Mesenteric fat pad (tissue), 1 donor: ENCODE measurements at places on chromosomes 7 and 10. TPM values are rescaled to one million over a fixed set of nuclear protein-coding genes. Genes with fewer than 3 reads are reported as not detected.

DNA sequence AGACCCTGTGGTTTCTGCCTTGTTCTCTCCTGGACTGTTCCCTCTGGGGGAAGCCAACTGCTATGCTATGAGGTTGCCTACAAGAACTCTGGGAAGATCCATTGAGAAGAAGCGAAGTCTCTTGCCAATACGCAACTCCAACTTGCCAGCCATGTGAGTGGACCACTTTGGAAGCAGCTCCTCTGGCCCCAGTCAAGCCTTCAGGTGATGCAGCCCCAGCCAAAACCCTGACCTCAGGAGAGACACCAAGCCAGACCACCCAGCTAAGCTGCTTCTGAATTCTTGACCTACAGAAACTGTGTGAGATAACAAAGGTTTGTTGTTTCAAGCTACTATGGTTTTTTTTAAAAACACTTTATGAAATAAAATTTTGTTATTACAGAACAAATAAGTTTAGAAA, 20.2 kb upstream of the MYL7 start:
- DNase-seq = peak; percentile 72

GRCh38 chr7:153397459-153397858, 637.9 kb downstream of the ACTR3B start:
- no peak for DNase-seq

GRCh38 chr7:151845412-151846205, 31.3 kb downstream of the PRKAG2 start:
- no peak for DNase-seq

GRCh38 chr7:81692146-81692905, 77.5 kb downstream of the HGF start:
- no peak for DNase-seq

DNA sequence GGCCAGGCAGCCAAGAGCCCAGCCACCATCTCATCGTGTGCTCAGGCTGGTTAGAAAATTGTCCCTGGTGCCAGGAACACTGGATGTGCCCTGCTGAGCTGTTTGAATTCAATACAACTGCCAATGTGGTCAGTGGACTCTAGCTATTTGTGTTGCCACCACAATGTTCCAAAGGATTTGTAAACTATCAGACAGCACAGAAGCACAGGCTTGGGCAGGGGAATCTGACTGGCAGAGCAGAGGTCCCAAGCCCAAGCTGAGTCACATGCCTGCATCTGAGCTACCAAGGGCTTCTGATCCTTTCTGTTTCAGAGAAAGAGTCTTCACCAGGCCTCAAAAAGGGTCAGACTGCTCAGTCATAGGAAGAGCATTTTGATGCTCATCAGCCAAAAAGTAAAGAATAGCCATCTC, 232.1 kb upstream of the SEMA3C start:
- DNase-seq = no peak

DNA sequence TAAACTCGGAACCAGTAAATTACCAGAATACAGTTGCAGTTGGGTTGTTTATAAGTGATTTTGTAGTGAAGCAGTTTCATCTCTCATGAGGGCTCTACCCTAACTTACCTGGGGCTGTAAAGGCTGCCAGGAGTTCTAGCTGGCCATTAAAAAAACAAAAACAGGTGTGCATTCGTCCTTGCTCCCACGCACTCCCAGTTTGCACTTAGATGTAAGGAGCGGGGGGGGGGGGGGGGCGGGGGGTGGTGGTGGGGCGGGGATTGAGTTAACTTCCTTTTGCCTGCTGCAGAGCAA, 2.3 kb upstream of the PFKFB3 start:
- no peak for DNase-seq

GRCh38 chr10:117609095-117609795, 66.7 kb downstream of the EMX2 start:
- DNase-seq = no peak

DNA sequence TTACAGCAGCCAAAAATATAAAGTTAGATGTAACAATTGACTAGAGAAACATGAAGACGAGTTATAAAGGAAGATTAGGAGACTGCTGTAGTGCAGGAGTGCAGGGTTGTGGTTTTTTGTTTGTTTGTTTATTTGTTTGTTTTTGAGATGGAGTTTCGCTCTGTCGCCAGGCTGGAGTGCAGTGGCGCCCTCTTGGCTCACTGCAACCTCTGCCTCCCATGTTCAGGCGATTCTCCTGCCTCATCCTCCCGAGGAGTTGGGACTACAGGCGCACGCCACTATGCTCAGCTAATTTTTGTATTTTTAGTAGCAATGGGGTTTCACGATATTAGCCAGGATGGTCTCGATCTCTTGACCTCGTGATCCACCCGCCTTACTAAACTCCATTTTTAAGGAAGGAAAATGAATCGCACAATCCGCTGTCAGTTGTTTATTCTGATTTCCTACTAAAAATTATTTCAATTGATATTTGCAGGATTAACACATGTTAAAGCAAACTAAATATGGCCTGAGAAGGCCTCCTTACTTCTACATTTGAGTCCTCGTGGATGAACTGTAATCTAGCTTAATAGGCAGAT, 233.3 kb downstream of the NSUN6 start:
- DNase-seq = no peak

DNA sequence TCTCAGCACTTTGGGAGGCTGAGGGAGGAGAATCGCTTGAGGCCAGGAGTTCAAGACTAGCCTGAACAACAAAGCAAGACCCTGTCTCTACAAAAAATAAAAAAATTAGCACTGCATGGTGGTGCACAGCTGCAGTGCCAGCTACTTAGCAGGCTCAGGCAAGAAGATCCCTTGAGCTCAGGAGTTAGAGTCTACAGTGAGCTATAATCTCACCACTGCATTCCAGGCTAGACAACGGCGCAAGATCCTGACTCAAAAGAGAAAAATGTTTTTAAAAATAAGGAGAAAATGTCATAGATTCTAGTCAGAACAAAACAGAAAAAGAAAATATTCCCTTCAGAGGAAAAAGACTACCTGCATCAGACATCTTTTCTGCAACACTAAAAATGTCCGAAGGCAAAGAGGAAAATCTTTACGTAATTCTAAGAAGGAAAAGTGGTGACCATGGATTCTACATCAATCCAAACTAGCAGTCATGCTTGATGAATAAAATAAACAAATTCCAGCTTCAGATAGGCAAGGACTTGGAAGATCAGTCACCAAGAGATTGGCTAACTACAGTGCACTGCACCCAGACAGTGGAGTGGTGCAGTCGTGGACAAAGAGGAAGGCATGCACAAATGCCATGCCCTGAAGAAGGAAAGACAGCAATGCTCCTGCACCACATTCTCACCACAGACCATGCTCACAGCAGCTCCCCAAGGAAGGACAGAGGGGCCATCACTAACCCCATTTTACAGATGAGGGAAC, 54.3 kb downstream of the ERCC6 start:
- no peak for DNase-seq

DNA sequence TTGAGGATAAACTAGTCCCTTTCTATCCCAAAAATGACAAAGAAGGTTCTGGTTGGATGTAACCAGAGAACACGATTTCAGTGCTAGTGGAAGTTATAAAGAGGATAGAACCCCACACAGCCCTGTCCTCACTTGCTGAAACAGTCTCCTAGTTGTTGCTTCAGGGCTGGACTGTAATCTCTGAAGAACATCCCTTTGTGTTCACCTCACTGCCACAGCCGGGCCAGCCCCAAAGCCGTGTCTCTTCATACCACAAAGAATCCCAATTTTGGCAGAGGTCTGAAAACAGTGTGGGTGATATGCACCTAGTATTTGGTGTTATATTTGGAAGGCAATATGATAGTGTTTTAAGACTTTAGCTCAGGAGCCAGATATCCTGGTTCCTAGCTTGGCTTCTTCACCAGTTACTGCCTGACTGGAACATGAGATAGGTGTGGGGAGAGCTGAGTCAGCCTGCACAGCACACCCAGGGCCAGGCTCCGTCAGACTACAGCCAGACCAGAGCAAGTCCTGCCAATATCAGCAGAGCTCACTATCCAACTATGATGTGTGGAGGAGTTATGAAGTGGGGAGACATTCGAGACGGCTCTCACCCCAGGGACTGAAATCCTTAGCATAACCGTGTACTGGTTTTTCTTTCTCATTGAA, 21.2 kb downstream of the CYP3A4 start:
- no peak for DNase-seq

DNA sequence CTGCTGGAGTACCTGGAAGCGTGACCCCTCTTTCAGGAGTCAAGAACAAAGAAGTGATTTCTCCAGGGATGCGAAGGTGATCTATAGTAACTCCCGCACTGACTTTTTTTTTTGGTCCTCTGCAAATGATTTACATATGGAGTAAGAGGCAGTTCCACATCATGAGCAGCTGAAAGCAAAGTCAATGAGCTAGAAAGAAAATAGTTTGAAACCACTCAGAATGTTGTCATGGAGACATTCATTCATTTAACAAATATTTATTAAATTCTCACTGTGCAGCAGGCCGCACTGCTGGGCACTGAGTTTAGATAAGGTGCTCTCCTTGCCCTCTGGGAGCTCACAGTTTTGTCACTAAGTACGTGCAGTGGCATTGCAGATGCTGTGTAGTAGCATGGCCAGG, 206.7 kb downstream of the CAMK1D start:
- DNase-seq = no peak

DNA sequence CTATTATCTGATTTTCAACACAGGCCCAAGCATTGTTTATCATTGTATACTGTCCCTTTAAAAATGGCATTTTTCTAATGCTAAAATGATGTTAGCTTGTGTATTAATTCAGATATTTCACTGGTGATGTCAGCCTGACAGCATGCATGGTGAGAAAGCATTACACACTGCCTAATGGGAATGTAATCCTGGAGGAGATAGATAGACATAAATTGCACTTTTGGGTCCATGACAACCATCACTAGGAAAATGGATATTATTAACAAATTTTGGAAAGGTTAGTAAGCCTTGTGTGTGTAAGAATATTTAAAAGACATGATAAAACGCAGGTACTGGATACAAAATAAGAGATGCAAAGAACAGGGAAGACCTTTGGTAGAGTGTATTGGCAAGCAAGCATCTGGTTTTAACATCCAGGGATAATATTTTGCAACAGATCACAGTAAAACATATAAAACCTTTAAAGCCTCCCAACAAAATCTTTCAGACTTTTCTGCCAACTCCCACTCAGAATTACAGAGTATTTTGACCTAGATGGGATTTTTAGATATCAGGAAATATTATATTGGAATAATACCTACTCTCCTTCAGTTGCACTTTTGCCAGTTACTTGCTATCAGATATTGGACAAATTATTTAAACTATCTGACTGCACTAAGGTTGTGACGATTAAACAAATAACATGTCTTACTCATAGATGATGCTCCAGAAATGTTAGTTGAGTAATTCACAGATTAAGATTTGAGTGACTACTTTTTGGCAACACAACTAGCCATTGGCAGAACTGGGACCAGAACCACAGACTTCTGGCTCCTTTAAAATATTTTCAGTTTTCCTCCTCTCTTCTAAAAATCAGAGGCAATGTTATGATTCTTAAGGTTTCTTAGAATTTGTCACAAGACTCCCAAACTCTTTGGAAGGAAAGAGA, 291.6 kb upstream of the SEMA3C start:
- DNase-seq = no peak

DNA sequence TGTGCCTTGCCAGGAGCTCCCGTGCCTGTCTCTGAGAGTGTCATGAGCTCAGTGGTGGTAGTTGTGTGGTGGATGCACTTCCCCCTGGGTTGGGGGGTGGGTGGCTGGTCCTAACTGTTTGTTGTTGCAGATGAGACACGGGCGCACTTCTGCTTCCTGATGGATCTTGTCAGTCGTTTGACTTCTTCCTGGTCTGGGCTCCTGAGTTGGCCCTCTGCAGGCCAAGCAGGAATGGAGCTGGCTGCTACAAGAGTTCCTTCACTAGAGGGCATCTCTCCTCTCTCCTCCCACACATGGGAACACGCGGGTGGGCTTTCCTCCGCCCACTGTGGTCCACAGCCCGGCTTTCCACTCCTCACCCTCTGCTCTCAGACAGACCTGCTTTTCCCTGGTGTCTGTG, 82.0 kb downstream of the BMS1 start:
- no peak for DNase-seq

GRCh38 chr7:104903846-104904245, 110.2 kb upstream of the KMT2E start:
- DNase-seq = no peak

DNA sequence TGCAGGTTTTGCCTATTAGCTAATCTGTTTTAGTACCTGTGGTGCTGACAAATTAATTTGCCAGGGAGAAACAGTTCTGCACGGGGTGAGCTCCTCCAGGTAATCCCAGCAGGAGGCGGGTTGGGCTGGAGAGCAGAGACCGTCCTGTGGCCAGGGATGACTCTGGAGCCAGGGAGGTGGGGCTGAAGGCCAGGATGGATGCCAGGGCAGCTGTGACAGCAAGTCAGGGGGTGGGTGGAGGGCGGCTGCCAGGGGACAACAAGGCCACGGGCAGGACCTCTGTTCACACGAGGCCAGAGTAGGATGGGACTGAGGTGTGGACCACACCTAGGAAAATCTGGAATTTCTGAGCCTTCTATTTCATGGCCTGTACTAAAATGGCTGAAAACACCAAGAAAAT, 48.9 kb downstream of the C10orf143 start:
- no peak for DNase-seq

DNA sequence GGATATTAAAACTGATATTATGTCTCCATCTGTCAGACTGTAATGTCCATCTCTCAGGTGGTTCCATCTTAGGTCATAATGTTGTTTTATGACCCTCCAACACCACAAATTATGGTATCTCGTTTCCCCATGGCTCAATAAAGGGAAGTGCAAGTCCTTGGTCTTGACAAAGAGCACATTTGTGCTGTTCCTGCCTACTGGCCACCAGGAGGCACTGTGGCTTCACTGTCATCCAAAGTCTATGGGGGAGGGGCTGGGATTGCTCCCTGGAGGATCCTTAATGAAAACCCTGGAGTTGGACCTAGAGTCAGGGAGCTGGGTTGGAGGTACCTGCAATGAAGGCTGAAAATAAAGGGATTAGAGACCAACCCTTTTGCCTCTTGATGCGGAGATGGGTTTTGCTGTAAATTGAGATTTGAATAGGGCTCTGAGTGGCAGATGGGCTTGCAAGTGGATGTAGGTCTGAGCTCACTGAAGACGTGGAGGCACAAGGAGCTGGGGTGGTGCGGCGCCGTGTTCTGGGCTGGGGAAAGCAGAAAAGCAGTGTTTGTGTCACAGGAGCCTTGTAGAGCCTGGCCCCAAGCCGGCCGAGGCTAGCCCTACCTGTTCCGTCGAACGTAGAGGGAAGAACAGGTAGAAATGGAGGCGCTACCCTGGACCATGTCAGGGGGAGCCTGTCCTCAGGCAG, 180.5 kb upstream of the PRSS58 start:
- DNase-seq = no peak

- no peak for DNase-seq
Observed at GRCh38 chr7:134327896-134328295, 11.2 kb upstream of the SLC35B4 start.

GRCh38 chr7:39888171-39888853, 61.7 kb upstream of the CDK13 start:
- no peak for DNase-seq

GRCh38 chr10:70775679-70776454, 9.3 kb downstream of the TBATA start:
- peak; percentile 76 for DNase-seq

NEURL1 gene
- total RNA-seq = 0.13 TPM

CLRN3 gene
- 0.29 TPM for total RNA-seq

ADRA2A gene
- total RNA-seq = 187 TPM

CCL26 gene
- 21.4 TPM for total RNA-seq

SFXN4 gene
- total RNA-seq = 18.5 TPM

AHCYL2 gene
- total RNA-seq = 13.6 TPM

OR13A1 gene
- total RNA-seq = not detected
